CD4-positive, alpha-beta T cell treated with Interleukin-15 for 4 hours (primary cell): ENCODE measurements at places on chromosomes 13 and 19.

GRCh38 chr19:3721131-3721886 is 13.1 kb downstream of the TJP3 start:
- DNase-seq, result peak; percentile 91

DNA sequence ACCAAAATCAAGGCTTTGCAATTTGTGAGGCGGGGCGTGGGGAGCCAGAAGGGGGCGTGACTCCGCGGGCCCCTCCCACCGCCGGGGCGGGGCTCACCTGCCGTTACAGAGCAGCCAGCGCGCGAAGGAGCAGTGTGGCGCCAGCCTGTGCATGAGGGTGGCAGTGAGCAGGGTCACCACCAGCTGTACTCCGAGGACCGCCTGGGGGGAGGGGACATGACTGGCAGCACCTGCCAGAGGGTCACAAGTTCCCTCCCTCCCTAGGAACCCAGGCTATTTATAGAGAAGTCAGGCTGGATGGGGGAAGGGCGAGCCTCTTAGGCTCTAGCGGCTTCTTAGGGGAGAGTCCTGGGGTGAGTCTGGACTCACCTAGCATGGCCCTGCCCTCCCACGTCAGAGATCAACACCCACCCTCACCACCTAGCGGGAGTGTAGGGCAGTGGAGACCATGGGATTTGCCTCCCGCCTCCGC is 3.6 kb downstream of the TMEM161A start:
- peak; percentile 12 for DNase-seq

- DNase-seq, result no peak
Measured at GRCh38 chr19:33437821-33438671, 64.5 kb downstream of the CEBPG start.

GRCh38 chr19:50777830-50778303 is 7.6 kb downstream of the GPR32 start:
- no peak for DNase-seq

DNA sequence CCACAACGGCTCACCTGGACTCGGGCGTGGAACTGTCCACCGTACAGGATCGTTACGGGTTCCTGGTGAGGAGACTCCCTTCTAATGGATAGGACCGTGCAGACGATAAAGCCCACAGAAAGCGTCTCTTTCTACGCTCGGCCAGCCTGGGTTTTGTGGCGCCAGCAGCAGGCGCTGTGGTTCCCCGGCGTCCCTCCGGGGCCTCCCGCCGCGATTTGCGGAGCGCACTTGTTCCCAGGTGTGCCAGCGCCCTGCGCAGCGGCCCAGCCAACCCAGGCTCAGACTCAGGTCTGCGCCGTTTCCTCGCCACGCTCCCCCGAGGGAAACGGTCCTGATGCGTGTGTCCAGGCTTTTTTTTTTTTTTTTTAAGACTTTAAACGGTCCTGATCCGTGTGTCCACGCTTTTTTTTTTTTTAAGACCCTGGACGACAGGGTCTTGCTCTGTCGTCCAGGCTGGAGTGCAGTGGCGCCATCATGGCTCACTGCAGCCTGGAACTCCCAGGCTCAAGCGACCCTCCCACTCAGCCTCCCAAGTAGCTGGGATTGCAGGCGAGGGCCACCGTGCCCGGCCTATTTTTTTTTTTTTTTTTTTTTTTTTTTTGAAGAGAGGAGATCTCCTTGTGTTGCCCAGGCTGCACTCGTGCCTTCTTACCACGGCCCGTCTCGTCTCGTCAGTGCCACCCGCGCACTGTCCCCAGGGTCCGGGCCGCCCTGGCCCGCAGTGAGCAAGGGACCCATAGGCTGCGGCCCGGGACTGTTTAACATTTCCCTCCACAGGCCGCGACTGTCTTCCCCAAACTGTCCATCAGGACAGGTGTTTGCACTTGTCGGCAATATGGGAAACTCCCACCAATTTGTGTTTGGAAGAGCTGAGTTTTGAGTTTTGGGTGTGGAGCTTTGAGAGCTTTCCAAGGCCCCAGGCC is 23.8 kb downstream of the GJA3 start:
- peak; percentile 20 for DNase-seq

DNA sequence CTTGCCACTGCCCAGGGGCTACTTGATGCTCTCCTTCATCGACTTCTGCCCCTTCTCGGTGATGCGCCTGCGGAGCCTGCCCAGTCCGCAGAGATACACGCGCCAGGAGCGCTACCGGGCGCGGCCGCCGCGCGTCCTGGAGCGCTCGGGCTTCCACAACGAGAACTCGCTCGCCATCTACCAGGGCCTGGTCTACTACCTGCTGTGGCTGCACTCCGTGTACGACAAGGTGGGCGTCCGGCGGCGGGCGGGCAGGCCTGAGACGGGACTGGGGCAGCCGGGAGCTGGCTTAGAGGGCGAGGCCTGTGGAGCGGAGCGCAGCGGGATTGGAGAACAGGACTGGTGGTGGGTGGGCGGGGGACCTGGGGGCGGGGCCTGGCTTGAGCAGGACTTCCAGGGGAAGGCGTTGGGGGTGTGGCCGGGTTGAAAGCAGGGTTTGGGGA is 12.7 kb upstream of the PSMD8 start:
- DNase-seq, result peak; percentile 55

DNA sequence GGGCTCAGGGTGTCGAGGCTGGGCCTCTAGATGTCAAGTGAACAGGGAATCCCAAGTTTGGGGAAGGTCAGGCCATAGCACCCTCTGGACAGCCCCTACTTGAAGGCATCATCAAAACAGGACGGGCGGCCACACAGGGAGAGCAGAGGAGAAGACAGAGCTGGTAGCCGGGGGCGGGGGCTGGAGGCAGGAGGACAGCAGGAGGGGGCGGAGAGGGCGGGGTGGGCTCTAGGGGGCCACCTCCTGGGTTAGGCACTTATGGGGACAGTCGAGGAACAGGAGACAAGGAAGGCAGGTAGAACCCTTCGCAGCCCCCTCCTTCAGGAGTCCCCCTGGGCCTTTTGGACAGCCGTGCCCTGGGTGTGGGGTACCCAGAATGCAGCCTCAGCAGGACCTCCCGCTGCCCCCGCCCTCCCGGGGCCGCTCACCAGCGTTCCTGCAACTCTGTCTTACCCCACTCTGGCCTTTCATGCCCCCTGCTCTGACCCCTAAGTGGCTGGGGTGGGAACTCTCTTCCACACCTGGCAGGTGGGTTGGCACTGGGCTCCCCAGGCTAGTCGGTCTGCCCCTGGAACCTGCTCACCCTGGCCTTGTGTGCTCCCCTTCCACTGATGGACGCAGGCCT is 5.8 kb downstream of the SSBP4 start:
- DNase-seq, result no peak

GRCh38 chr19:6579450-6580178 is 11.3 kb downstream of the CD70 start:
- no peak for DNase-seq

- no peak for DNase-seq
Measured at GRCh38 chr19:18995804-18996241, 37.5 kb downstream of the SUGP2 start.

- DNase-seq, result no peak
Measured at GRCh38 chr13:90974249-90974975, 373.1 kb upstream of the MIR17HG start.

GRCh38 chr13:39036212-39036611 is 1.7 kb downstream of the PROSER1 start:
- no peak for DNase-seq

DNA sequence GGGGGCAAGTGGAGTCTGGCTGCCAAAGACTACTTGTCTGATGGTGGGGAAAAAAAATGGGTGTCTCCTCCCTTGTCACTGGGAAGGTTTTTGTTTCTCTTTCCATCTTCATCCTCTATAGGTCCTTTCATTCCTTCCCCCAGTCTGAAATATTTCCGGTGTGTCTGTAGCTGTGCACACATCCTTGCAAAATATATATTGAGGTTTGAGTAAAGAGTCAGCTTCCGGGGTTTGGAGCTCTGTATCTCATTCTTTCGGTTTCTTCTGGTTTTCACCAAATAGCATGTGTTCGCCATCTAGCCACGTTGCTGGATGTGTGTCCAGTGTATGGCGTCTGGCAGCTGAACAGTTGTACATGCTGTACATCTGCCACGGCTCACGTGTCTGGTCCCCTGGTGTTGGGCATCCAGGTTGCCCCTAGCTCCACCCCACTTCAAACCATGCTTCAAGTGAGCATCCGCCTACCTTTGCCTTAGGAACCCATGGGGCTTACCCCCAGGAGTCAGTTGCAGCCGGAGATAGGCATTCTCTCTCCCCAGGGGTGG is 142.2 kb downstream of the SIPA1L3 start:
- DNase-seq, result peak; percentile 74

- DNase-seq, result no peak
Measured at GRCh38 chr13:72896869-72897268, 114.9 kb downstream of the PIBF1 start.

GRCh38 chr13:108270442-108270841 is 924 bp downstream of the TNFSF13B start:
- DNase-seq, result no peak

DNA sequence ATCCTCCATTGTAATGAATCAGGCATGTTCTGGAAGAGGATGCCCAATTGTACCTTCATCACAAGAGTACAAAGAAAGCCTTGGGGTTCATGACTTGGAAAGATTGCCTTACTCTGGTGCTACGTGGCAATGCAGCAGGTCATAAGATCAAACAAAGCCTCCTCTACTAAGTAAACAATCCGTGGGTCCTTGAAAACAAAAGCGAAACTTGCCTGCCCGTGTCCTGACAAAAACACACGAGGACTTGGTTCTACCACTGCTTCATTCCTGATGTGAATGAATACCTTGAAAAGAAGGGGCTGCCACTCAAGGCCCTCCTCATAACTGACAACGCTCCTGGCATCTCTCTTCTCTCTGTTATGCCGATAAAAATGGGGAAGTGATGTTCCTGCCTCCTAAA is 18.9 kb downstream of the ZNF563 start:
- no peak for DNase-seq

GRCh38 chr13:36344886-36345437 is 1.2 kb downstream of the SPART start:
- peak; percentile 10 for DNase-seq

DNA sequence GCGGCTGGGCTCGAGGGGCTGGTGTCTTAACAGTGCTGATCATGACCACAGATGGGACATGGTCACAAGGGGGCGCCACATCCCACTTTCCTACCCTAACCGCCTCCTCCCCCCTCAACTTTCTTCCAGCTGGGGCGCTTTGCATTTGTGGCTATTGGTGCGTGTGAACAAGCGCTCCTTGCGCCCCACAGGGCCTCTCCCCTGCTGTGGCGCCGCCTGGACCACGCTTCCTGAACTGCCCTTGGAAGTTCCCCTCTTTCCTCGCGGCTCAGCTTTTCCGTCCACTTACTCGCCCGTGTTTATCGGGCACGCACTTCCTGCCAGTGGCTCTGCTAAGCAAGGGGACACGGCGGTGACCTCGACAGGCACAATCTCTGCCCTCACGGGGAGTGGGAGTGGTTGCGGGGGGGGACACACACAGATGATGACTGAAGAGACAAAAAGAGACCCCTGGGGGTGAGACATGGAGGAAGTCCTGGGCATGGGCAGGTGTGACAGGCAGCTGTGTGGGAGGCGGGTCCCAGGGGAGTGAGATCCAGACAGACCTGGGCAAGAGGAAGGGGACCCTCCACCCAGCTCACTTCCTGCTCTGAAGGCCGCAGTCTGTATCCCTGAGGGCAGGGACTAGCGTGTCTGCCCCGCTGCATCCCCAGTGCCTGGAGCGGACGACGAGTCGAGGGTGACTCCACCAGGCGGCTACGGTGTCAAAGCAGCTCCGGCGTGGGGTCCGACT is 40.3 kb downstream of the ZNF787 start:
- peak; percentile 64 for DNase-seq

DNA sequence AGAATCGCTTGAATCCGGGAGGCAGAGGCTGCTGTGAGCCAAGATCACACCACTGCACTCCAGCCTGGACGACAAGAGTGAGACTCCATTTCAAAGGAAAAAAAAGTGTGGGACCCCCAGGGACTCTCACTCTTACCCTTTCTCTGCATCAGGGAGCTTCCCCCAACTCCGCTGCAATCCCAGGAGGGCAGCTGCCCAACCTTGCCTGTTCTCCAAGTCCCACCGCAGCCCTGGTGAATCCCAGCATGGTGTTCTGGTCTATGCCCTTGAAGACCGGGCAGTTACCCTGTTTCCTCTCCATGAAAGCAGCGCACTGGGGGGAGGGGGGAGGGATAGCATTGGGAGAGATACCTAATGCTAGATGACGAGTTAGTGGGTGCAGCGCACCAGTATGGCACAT is 35.7 kb upstream of the DPRX start:
- no peak for DNase-seq

DNA sequence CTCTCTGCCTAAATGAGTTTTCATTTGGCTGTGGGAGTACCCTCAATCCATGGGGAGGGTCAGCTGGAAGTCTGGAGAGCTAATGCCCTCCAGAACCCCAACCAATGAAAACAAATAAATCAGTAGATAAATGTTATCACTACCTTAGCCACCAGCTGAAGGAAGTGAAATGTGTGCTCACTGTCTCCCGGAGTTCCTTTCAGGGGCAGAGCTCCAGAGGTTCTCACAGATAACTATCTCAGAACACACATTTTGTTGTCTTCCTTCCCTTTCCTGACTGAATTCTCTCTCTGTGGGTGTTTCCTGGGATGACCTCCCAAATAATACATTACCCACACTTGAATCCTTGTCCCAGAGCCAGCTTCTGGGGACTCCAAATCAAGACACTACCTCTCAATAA is 779.6 kb downstream of the DIAPH3 start:
- no peak for DNase-seq

- DNase-seq, result no peak
Measured at GRCh38 chr13:73259061-73260017, 200.5 kb downstream of the KLF5 start.

DNA sequence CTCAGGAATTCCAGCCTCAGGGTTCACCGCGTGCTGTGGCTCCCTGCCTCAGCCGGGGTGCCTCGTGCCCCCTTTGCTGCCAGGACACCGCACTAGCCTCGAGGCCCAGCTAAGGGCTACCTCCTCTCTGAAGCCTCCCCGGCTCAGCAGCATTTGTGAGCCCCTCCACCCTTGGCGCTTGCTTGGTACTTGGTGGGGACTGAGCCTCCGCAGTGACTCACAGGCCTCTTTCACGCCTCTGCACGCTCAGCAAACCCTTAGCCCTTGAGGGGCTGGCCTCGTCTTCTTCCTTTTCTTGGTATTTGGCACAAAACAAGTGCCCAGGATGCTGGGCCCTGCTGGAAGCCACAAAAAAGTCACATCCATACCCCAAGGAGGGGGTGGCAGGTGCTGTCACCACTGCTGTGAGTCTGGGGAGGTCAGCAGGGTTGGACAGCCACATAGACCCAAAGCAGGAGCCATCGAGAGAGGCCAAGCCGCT is 85.4 kb upstream of the TM9SF2 start:
- DNase-seq, result peak; percentile 31

GRCh38 chr19:48826606-48827020 is 9.7 kb downstream of the HSD17B14 start:
- DNase-seq, result no peak

DNA sequence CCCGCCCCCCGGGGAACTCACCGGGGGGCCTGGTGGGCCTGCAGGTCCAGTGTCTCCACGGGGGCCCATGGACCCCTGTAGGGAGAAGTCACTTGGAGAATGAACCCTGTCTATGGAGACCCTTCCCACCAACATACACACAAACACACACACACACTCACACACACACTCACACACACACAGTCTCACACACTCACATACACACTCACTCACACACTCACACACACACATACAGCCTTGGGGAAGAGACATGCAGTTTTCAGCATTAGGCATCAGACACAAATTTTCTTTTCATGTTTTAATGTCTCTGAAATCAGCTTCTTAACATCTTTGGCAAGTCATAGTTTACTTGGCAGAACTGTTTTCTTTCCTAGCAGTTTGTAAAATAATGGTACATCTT is 31.0 kb upstream of the OLFM2 start:
- DNase-seq, result no peak

GRCh38 chr13:109654341-109655205 is 131.8 kb downstream of the IRS2 start:
- DNase-seq, result no peak
